Activated CD8-positive, alpha-beta T cell treated with anti-CD3 and anti-CD28 coated beads for 36 hours (primary cell): ENCODE measurements at places on chromosomes 5 and 9. TPM values are rescaled to one million over a fixed set of nuclear protein-coding genes. Genes with fewer than 3 reads are reported as not detected.

MATR3 gene
- total RNA-seq, result 209 TPM

CCDC183 gene
- total RNA-seq, result 0.34 TPM

FAXDC2 gene
- total RNA-seq, result not detected

TEK gene
- not detected for total RNA-seq

SPATA31A3 gene
- total RNA-seq, result not detected

IFNW1 gene
- total RNA-seq, result not detected
